Stimulated activated CD4-positive, alpha-beta T cell treated with anti-CD3 and anti-CD28 coated beads, Interleukin-1b, Interleukin-23, amount 100 ng/mL, for 48 hours (primary cell): ENCODE measurements at places on chromosomes 2 and 18.
A peak's percentile ranks its signal among the peaks of the same experiment; 100 is the strongest.

- no peak for DNase-seq
Observed at GRCh38 chr2:150421126-150421651, 66.3 kb downstream of the RND3 start.

DNA sequence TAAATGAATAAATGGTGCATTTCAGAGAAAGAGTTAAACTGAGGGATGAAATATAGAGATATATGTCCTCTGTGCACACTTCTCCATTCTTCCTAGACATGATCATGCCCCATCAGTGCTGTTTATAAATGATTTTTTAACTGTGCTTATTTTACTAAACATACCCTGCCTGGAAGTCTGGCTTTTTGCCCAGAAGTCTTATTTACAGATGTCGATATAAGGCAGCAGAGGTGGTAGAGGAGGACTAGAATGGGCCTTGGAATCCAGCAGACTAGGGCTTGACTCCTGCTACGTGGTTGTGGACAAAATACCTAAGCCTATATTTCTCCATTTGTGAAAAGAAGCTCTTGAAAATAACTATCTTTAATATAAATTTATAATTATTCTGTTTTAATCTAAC, 355.5 kb downstream of the RAD51AP2 start:
- DNase-seq, result no peak

DNA sequence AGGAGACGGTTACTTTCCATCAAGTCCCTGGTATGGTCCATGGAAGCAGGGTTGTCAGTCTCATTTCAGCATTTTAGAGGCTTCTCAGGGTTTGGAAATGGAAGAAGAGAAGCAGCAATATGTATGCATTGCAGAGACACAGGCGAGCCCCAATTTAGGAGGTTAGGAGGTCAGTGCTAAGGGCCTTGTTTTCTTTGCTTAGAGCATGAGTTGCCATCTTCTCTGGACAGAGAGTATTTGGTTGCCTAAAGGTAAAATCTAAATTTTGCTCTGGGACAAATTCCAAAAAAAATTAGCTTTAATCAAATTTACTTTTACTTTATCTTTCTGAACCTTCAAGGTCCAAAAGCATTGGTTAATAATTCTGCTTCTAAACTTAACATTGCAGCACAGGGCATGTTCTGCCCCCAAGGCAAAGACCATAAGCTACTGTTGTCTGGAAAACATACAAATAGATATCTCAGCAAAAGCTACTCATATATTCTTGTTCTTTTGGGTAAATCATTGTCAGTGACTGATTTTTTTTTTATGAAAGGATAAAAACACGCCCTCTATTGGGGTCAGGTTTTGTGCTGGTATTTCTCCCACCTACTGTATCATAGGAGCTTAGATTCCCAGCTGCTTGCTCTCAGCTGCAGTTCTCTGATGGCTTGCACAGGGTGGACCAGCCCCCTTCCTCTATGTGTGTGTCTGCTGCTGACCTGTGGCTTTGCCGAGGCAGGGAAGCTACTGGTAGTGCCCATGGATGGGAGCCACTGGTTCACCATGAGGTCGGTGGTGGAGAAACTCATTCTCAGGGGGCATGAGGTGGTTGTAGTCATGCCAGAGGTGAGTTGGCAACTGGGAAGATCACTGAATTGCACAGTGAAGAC, at the start of gene UGT1A9:
Gene UGT1A9, plus strand, starts transcription at position 609 of the 872 bp plus-strand sequence. Its CDS starts 37 bp downstream, at position 646.
- no peak for DNase-seq

DNA sequence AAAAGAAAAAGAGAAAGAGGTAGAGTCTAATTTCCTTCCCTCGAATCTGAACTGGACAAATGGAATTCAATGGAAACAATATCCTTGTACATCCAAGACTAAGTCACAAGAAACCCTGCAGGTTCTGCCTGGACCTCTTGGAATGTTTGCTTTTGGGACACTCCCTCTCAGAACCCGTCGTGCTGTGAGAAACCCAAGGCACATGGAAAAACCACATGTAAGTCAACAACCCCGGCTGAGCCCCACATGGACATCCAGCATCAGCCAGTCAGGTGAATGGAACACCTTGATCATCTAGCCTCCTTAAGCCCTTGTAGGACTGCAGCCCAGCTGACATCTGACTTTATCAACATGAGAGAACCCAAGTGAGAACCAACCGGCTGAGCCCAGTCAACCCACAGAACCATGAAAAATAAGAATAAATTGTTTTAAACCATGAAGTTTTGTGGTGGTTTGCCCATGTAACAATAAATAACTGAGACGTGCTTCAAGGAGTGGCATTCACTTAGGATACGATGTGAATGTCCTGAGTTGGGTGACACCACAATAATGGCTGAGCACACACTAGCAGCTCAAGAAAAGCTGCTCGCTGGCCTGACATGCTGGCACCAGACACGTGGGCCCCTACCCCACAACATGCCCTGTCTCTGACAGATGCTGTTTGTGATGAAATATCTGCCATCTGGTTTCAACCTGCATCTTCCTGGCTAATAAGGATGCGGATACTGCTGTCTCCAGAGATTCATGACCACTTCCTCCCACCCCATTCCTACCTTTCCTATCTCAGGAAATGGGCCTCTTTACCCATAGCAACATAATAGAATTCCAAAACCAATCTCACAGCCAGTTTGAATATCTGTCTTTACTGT, 28.8 kb downstream of the PKDCC start:
- no peak for DNase-seq

- DNase-seq, result no peak
Observed at GRCh38 chr2:159617646-159618045, 1.3 kb upstream of the BAZ2B start.

GRCh38 chr2:175003875-175004729, 1.1 kb downstream of the CHN1 start:
- no peak for DNase-seq

GRCh38 chr2:44707945-44708660, 233.4 kb upstream of the SIX3 start:
- DNase-seq, result no peak

- peak; percentile 61 for DNase-seq
Observed at GRCh38 chr2:239934571-239935171, 90.5 kb downstream of the NDUFA10 start.

GRCh38 chr2:124034265-124034664, 9.2 kb downstream of the CNTNAP5 start:
- no peak for DNase-seq

DNA sequence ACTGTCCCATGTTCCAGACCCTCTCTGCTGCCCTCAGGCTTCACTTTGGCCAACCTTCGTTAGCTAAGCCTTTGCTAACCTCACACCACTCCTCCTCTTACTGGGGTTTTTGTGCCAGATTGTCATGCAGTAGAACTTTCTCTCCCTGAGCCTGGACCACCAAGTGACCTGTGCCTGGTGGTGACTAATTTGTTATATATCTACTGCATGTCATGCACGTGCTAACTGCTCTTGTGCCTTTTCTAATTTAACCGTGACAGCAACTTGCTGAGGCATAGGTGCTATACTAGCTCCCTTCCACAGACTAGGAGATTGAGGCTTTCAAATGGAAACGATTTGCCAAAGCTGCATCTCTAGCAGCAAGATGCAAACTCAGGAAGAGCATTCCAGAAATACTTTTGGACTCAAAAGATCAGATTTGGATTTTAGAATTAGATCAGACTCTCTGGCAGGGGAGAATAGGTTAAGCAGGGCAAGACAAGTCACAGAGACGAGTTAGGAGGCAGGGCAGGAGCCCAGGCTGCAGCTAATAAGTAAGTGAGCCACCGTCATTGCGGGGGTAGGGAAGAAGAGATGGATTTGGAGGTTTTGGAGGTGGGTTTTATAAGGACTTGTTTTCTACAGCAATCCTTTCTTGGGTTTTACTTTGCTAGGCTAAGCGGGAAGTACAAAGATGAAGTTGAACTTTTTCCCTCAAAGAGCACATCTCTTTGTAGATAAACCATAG, 1.8 kb downstream of the PPP1R7 start:
- DNase-seq, result no peak

GRCh38 chr2:182281276-182281675, 145.6 kb downstream of the PDE1A start:
- no peak for DNase-seq
